CD4-positive, CD25-positive, alpha-beta regulatory T cell (primary cell): ENCODE measurements at places on chromosomes 11 and 22. TPM values are rescaled to one million over a fixed set of nuclear protein-coding genes. Genes with fewer than 3 reads are reported as not detected.

The SAA1 gene
- not detected for polyA plus RNA-seq

The SYT13 gene
- polyA plus RNA-seq, result not detected

The LMO1 gene
- polyA plus RNA-seq, result 0.24 TPM

The XPNPEP3 gene
- polyA plus RNA-seq, result 3.8 TPM

The TM7SF2 gene
- 8.0 TPM for polyA plus RNA-seq

The MYOD1 gene
- not detected for polyA plus RNA-seq

The CLDN5 gene
- 2.3 TPM for polyA plus RNA-seq

The SOX10 gene
- polyA plus RNA-seq, result not detected

The LRP4 gene
- not detected for polyA plus RNA-seq

The PAMR1 gene
- not detected for polyA plus RNA-seq

The SCT gene
- polyA plus RNA-seq, result not detected

The IFITM1 gene
- polyA plus RNA-seq, result 1,544 TPM

The RTN4RL2 gene
- polyA plus RNA-seq, result 0.11 TPM

The FZD4 gene
- not detected for polyA plus RNA-seq

The OR52I1 gene
- not detected for polyA plus RNA-seq
